NCI-H1092 (cell line): ENCODE measurements at places on chromosomes 5 and 9.

- DNase-seq: no peak
Measured at GRCh38 chr5:141362719-141363118, 1.2 kb upstream of the PCDHGA5 start.

DNA sequence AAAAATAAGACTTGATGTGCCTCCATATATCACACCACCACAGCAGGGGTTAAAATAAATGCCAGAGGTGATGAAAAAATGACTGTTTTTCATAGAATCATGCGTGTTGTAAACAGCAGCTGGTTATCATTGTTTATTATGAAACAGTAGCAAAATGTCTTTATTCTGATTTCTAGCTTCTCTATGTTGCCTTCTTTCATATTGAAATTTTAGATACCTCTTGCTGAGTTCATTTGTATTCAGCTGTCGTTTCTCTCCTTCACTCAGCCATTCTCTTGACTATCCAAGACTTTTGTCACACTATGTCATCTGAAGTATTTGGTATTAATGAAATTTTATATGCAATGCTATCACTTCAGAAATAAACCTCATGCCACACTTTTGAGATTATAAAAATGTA is 465.0 kb downstream of the TAF11L14 start:
- no peak for DNase-seq

DNA sequence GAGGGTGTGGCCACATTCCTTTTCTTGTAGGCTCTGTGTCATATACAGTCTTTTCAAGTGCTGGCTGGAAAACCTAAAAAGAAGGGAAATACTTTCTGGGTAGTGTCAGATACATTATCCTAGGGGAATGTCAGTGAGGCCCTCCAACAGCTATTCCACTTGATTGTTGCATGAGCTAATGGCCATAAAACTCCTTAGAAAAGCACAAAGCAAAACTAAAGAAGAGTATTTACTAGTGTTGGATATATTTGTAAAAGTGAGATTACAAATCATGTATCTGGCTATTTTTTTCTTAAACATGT is 829 bp downstream of the ANXA1 start:
- DNase-seq: no peak

GRCh38 chr5:132493821-132494220 is 3.2 kb upstream of the IRF1 start:
- DNase-seq: no peak

- DNase-seq: no peak
Measured at GRCh38 chr5:125411071-125411743, 664.8 kb upstream of the ZNF608 start.

DNA sequence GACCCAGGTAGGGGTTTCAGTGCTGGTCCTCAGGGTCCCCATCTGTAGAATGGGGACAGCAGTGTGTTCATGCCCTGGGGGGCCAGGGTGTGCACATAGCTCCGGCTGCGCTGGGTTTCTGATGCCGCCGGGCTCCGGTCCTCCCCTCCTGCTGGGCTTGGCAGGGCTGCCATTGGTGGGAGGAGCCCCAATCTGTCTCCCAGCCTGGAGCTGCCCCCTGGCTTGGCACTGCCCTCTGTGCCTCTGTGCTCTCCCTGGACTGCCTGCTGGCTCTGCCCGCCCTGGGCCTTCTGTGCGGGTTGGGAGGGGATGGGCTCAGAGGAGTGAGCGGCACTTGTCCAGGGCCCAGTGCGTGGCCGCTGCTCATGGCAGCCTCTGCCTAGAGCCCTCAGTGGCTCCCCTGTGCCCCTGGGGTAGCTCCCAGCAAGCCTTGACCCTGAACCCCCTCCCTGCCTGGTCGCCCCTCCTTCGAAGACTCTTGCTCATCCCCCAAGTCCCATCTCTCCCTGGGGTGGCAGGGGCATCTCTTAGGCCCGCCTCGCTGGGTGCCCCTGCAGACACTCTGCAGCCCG is 35.7 kb downstream of the RXRA start:
- no peak for DNase-seq

DNA sequence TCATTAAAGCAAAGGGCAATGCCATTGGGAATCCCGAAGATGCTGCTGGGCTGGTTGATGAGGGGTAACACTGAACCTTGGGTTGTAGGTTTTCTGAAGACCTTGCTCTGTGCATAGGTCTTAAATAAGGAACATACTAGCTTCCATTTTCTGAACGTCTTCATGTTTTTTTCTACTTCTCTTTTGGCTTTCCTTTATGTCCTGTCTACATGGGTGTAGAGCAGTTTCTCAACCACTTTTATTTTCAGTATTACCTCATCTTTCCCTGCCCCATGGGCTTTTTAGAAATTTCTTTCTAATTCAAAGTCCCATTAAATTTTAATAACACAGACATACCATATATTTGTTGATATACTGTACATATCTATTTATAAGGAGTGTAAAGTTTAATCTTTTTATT is at the start of gene IFNA14:
TSS of gene IFNA14 (minus strand) at position 95 of the 400 bp plus-strand sequence. CDS start at position 25, 70 bp downstream.
- DNase-seq: no peak

DNA sequence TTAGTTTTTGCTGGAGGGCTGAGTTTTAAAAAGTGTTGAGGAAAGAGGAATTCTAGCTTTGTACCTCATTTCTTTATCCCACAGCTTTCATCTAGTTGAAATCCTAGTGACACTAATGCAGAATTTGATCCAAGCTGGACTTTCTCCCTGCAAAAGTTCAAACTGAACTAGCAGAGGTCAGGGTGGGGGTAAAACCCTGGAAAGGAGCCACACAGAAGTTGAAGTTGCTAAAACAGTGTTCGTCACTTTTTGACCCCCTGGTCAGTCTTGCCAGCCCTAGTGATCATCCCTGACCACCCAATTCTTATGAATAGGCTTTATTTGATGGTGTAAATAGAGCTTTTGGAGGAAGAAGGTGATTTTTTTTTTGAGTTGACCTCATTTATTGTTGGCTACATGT is 390.4 kb downstream of the TMEM38B start:
- no peak for DNase-seq

- DNase-seq: no peak
Measured at GRCh38 chr9:71609448-71609830, 158.9 kb downstream of the CEMIP2 start.

DNA sequence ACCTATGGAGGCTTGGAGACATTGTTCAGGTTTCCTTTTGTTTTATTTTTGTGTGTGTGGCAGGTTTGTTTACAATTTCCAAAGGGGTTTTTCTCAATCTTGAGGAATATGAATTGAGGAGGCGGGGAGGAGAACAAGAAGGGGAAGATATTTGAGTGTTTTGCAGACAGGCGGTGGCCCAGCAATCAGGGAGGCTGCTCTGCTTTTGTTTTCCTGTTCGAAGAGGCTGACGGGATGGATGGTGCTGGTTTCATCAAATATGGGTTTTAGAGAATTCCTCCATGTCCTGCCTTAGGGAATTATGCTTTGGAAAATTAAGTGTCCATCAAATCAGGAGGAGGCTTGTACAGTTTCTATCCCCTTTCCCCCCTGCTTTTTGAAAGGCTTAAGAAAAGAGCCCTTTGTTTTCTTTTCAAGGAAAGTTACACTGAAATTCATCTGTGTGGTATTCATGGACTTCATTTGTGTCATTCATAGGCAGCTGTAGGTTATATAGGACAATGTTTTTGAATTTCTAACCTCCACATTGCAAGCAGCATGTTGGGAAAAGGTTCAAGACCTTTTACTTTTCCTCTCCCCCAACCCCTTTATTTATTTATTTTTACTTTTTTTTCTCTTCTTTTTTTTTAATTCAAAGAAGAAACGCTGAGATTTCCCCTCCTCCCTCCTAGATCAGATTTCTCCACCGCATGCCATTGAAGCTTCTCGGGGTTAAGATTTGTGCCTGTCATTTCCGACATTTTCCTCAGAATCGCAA is 107.4 kb downstream of the ZNF462 start:
- no peak for DNase-seq

DNA sequence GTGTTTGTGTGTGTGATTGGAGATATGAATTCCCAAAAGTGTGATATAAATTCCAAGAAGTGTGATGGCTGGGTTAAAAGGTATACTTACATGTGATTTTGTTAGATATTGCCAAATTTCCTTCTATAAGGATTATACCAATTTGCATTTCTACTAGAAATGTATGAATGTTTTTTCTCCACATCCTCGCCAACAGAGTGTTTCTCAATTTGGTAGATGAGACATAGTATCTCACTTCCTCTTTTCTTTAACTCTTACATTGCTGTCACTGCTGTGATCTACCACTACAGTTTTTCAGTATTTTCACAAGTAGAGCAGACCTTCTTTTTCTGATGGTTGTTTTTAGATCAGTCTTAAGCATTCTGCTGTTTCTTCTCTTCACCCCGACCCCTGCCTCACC is 111.3 kb downstream of the FER start:
- no peak for DNase-seq
